ENCODE measurements at places on chromosomes 3 and 15.

DNA sequence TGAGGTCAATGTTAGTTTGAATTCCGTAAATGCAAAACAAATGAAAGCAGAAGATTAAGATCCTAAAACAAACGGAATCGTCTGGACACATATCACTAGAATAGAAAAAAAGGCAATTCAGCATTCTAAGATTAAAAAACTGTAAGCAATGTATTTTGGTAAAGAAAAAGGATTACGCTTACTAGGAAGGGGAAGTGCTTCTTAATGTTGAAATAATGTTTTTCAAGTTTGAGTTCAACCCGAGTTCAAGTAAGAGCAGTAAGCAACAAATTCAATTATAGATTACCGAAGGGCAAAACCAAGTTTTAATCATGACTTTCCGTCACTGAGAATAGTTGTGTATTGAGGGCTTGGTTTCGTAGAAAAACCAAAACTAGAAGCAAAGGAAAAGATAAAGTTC is 637 bp downstream of the CIP2A start:
- no peak for DNase-seq

DNA sequence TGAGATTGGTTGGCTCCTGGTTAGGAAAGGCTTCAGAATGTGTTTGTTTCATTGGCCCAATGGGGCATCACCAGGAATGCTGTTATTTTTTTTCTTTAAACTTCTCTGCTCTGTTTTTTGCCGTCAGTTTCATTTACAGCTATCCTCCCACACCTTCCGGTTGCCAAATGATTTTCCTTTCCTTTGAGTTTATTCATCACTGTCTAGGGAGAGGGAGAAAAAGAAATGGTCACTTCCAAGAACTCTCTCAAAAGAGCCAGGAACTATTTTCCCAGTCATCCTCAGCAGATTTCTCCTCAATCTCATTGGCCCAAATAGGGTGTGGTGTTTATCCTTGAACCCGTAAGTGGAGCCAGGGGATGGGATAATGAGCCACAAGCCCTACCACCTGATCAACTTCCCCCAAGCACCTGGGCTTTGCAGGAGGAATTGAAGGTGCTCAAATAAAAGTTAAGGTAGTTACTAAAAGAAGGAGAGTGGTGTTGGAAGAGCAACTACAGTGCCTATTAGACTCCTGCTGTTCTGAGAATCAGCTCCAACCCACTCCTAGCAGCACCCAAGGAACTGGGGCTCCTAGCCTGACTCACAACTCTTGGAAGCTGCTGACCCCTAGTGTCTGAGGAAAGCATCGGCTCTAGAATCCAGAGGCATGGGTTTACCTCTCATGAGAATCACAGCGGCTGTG is 183.8 kb upstream of the IL12A start:
- DNase-seq = no peak

DNA sequence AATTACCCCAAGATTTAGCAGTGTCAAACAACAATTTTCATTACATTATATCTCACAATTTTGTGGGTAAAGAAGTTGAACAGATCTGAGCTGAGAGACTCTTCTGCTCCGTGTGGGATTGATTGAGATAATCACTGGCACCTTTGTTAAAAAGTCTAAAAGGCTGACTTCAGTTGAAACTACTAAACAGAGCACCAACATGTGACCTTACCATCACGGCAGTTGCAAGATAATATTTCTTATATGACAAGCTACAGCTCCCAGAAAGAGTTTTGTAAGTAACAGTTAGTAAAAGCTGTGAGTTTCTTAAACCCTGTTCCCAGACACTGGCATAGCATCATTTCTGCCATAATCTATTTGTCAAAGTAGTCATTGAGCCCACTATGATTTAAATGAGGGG is 25.0 kb downstream of the CGGBP1 start:
- no peak for DNase-seq

DNA sequence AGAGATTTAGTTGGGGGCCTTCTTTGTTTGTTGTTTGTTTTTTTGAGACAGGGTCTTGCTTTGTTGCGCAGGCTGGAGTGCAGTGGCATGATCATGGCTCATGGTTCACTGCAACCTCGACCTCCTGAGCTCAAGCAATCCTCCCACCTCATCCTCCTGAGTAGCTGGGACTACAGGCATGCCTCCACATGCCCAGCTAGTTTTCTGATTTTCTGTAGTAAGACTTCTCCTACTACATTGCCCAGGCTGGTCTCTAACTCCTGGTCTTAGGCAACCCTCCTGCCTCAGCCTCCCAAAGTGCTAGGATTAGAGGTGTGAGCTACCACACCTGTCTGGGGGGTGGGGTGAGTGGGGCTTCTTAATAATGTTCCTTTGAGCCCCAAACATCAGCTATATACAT is 148.3 kb upstream of the ADAMTS9 start:
- DNase-seq = no peak

DNA sequence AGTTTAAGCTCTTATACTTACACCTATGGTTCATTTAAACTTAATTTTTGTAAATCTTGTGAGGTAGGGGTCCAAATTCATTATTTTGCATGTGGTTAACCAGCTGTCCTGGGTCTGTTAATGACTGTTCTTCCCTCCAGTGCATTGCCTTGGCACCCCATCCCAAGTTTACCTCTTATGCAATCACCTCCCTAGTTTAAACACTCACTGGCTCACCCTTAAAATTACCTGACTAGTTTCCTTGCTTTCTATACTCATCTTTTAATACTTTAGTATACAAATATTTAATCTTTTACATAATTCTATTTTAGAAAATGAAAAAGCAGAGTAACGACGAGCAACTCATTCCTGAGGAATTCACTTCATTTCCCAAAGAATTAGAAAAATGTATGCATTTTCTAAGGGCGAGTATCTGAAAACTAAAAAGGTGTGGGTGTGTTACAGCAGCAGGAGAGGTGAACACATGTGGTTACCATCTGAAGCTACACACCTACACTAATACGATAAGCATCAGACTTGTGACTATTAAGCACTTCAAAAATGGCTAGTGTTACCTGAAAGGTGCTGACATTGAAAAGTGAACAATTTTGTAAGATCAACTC is 33.7 kb downstream of the TJP1 start:
- DNase-seq = no peak

GRCh38 chr15:93278006-93278405 is 189.0 kb upstream of the RGMA start:
- no peak for DNase-seq

- DNase-seq = no peak
These were observed 47.2 kb upstream of the KPNA4 start for GRCh38 chr3:160612386-160613075.

- DNase-seq = no peak
These were observed 137.5 kb upstream of the CCDC54 start for GRCh38 chr3:107239703-107240102.

GRCh38 chr3:131543714-131544113 is 40.9 kb upstream of the MRPL3 start:
- DNase-seq = no peak

DNA sequence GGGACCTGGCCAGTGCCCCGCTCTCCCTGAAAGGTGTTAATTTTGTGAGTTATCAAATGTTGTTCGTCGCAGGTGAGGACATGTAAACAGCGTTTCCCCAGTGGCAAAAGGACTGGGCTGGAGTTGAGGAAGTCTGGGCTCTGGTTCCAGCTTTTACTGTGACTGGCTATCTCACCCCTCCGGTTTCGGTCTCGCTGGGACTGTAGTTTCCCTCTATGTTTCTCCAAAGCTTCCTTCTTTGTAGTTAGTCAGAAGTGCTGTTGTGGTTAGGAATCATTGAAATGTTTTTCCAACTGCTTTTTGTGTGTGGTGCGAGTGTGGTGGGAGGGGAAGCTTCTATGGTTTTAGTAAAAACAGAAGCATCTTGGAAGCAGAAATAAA is 990 bp upstream of the CLDN1 start:
- DNase-seq = no peak

GRCh38 chr15:88255484-88256278 is 858 bp downstream of the NTRK3 start:
- DNase-seq = no peak

GRCh38 chr3:78338405-78338804 is 1298.5 kb downstream of the ROBO2 start:
- DNase-seq = no peak

- DNase-seq = no peak
These were observed 55.7 kb upstream of the DCLK3 start for GRCh38 chr3:36820083-36820482.
